ENCODE measurements at places on chromosomes 7 and 10.

DNA sequence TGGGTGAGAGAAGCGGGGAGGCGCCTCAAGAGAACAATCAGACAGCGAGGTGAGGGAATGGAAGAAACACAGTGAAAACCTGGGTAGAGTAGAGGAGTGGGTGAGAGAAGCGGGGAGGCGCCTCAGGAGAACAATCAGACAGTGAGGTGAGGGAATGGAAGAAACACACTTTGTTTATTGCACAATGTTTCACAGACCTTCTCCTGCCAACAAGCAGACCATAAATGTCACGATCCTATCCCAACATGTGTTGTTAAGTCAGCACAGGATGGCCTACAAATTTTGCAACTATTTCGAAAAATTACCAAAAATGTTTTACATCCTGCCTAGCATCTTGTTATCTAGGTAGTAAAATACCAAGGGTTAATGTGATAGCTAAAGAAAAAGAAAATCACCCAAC lies 115.3 kb downstream of the JAZF1 start:
- no peak for DNase-seq

DNA sequence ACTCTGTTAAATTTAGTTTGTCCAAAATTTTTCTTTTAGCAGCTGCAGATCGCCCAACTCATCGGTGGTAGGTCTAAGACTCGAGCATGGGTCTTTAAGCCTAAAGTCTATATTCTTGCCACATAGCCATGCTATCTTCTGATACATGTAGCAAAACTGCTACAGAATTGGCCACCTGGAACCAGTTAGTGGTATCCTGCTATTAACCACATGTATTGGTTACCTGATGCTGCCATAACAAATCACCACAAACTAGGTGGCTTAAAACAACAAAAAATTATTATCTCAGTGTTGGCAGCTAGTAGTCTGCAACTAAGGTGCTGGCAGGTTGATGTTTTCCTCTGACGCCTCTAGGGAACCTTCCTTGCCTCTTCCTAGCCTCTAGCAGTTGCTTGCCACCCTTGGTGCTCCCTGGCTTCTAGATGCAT lies 96.7 kb upstream of the PIK3CG start:
- DNase-seq: no peak

DNA sequence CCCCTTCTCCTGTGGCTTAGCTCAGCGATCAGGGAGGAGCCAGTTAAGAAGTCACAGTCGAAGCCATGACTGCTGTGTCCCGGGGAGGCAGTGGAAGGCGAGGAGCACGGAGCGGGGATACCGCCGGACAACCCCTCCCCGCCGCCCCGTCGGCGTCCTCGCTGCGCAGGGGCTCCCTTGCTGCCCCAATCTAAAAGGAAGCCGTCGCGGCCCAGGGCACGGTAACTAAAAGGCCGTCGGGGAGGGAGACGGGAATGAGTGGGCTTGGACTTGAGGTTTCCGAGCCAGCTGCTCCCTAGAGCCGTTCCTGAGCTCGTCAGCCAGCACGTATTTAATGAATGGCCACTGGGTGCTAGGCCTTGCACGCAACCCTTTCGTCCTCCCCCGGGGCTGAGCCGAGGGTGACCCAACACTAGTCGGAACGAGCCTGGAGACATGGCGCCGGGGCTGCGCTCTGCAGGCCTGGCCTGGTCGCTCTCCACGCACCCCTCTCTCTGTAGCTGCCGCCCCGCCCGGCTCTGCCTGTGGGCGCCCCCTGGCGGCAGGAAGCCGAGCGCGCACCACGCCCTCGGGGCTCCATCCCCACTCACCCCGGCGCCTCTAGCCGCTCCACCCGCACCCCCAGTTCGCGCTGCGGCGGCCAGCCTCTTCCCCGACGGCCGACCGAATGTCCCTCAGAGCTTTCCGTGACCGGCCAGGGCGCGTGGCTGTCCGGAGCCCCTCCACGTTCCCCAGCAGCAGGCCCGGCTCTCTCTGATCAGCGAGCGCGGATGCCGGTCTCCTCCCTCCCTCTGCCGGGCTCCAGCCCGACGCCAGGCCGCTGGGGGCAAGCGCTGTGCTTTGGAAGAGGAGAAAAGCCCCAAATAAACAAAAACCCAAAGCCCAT lies 29.3 kb upstream of the KCNK18 start:
- peak; percentile 62 for DNase-seq

DNA sequence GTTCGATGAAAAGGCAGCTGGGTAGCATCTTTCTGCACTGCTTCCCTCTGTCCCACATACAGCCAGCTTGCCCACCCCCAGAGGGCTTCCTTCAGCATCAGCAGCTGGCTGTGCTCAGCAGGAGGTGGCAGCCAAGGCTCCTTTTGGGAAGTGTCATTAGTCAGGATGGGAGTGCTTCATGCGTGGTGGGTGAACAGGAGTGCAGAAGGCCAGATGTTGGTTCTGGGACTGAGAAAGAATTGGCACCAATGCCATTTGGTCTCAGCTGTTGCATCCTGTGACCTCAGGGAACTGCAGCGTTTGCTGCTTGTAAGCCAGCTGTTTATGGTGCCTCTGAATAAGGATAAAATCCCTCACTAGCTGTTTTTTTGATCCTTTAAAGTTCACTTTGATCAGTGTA lies 131.1 kb upstream of the SORCS3 start:
- DNase-seq: peak; percentile 28

GRCh38 chr10:122077311-122077875 lies 88.4 kb downstream of the TACC2 start:
- DNase-seq: no peak

- no peak for DNase-seq
Observed at GRCh38 chr7:38394660-38395059, 121.2 kb upstream of the TARP start.

DNA sequence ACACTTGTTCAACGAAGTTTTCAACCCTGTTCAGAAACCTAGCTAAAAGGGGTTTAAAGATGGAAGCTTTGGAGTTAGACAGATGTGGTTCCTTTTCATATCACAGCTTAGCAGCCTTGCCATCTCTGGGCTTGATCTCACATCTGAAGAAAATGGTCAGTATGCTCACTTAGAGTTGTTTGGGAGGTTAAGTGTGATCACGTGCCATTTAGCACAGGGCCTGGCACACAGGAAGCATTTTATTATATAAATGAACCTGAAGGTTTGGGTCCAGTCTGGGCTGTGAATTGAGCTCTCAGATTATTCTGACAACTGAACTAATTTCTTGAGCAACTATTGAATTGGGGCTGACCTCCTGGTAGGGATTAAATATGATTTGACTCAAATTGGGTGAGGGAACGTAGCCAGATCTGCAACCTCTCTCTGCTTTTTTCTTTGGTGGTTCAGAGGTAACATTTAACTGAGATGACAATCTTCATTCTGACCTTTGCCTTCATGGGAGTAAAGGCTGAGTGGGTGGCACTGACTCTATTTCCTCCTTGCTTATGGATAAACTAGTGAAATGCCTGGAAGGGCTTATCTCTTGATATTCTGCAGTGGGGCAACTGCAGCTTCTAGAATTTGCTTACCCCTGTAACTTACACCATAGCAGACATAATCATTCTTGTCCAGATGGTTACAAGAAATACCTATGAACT lies 10.2 kb upstream of the HKDC1 start:
- no peak for DNase-seq

- no peak for DNase-seq
Observed at GRCh38 chr10:6543431-6544005, 36.6 kb downstream of the PRKCQ start.

DNA sequence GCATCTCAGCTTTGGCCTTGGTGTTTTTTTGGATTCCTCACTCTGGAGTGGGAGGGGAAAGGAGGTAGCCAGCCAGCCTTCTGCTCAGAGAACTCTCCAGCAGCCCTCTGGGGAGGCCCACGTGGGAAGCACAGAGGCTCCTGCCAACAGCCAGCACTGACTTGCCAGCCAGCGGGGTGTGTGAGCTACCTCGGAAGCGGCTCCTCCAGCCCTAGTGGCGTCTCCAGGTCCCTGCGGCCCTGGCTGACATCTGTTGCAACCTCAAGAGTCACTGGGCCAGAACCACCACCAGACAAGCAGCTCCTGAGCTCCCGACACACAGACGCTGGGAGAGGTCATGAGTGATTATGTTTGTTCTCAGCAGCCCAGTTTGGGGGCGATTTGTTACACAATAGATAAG lies 180.2 kb upstream of the FZD8 start:
- peak; percentile 87 for DNase-seq

DNA sequence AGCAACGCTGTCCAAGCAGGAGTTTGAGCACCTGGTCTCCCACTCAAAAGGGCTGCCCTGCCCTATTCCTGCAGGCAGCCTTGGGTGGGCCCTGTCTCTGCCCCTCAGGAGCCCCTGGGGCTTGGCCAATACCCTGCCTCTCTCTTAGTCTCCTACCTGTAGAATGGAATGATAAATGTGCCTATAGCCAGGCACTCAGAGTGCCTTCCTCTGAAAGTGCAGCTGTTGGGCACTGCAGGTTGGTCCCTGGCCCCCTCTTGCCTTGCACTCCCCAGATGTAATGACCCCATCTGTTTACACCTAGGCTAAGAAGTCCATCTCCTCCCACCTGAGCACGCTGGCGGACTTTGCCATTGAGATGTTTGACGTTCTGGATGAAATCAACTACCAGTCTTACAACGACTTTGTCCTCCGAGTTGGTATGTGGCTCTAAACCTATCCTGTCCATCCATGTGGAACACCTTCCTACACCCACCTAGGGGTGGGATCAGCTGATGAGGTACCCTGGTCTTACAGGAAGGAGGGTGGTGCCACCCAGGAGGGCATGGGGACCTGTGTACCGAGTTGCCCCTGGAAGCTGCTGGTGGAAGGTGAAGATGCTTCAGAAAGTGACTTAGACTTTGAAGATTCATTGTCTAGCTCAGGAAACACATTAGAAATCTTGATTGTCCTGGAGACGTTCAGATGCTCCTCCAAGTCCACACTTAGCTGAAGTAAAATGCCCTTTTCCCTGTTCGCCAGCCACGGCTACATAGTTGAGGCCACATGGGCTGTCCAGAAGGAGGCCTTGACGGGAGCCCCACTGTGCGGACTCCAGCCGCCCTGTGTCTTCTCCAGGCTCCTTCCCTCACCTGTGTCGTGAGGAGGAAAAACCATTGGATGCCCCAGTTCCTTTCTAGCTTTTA lies 134.1 kb downstream of the ADCY1 start:
- DNase-seq: peak; percentile 9

GRCh38 chr7:117184367-117184766 lies 138.5 kb downstream of the WNT2 start:
- DNase-seq: no peak

- no peak for DNase-seq
Observed at GRCh38 chr10:69715156-69715898, 85.3 kb downstream of the FAM241B start.

DNA sequence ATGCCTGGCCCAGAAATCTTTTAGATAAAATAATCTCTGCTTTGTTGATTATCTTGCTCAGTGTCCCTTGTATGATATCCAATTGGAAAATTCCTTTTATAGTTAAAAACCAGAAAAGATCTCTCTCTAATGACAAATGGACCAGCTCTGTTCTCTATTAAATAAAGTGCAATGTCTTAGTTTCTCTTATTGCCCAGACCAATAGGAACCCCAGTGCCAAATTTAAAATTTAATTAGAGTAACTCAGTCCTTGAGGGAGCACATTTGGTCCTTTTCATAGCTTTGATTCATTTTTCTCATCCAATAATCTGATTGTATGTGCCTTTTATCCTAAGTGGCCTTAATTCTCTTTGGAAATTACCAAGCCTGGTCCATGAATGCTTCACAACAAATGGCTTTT lies 158.9 kb upstream of the FOXK1 start:
- no peak for DNase-seq

DNA sequence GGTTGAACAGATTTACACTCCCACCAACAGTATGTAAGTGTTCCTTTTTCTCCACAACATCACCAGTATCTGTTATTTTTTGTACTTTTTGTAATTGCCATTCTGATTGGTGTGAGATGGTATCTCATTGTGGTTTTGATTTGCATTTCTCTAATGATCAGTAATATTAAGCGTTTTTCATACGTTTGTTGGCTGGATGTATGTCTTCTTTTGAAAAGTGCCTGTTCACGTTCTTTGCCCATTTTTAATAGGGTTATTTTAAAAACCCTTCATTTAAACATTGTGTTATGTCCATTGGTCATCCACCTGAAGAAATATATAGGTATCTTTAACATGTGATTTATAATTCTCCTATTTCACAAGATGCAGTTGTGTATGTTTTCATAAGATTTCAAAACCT lies 291.3 kb downstream of the SEMA3D start:
- DNase-seq: no peak

DNA sequence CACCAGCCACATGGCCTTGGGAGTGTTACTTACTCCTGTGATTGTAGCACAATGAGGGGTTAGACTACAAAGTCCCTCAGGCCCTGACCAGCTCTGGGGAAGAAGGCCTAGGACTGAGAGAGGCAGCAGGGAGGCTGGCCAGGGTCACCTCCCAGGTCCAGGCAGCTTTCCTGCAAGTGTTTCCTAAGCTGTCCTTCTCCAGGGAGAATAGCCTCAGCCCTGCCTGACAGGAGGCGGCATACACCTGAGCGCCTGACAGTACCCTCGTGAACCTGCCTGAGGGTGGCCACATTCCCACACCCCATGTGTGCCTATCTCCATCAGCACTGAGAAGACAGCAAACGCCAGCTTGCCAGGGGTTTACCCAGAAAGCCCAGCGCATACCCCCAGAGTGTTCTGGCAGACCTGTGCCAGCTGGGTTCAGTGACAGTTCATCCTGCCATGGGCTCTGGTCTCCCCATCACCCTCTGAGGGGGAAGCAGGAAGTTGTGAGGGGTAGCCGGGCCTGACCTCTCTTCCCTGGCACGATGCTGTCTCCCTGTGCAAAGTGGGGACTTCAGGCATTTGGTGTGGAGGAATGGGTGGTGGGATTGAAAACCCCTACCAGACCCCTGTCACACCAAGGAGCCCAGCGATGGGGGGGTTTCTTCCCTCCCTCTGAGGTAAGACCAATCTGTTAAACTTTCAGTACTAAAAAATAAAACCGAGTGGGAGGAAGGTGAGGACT lies 56.3 kb upstream of the CAMK2B start:
- DNase-seq: peak; percentile 19

DNA sequence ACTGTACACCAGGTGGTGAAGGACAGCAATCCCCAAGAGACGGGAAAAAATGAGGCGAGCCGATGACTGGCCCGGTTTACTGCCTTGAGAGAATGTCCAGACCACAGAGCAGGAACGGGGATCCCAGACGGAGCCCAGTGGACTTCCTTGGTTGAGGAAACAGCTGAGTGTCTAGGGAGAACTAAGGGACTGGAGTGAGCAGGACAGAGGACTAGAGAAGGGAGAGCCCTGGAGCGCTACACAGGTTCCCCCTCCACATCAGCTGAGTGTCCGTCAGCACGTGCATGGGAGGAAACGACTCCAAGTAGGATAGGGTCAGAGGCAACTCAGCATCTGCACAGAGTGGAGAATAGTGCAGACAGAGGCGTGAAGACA lies 7.1 kb upstream of the WDR86 start:
- no peak for DNase-seq

DNA sequence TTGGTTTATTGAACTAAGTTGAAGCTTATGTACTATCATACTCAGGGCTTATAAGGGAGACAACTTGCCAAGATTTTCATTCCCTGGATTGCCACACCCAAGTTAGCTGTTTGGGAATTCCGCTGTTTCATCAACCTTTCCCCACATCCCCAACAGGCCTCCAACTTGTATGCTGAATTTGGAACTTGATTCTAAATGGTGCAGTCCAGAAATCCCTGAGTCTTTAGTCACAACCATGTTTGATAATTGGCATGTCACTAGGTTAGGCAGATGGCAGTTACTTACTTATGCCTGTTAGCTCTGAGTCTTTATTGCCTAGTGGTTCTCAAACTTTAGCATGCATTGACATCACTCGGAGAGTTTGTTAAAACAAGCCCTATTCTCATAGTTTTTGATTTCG lies 135.4 kb upstream of the PRPS1L1 start:
- no peak for DNase-seq

All from femur (tissue), 1 donor.